Uterus (tissue), 4 donors: ENCODE measurements at places on chromosomes 5 and 9. TPM values are rescaled to one million over a fixed set of nuclear protein-coding genes. Genes with fewer than 3 reads are reported as not detected.

LTC4S gene
- not detected for total RNA-seq

SPATA31C1 gene
- not detected for total RNA-seq

DNA sequence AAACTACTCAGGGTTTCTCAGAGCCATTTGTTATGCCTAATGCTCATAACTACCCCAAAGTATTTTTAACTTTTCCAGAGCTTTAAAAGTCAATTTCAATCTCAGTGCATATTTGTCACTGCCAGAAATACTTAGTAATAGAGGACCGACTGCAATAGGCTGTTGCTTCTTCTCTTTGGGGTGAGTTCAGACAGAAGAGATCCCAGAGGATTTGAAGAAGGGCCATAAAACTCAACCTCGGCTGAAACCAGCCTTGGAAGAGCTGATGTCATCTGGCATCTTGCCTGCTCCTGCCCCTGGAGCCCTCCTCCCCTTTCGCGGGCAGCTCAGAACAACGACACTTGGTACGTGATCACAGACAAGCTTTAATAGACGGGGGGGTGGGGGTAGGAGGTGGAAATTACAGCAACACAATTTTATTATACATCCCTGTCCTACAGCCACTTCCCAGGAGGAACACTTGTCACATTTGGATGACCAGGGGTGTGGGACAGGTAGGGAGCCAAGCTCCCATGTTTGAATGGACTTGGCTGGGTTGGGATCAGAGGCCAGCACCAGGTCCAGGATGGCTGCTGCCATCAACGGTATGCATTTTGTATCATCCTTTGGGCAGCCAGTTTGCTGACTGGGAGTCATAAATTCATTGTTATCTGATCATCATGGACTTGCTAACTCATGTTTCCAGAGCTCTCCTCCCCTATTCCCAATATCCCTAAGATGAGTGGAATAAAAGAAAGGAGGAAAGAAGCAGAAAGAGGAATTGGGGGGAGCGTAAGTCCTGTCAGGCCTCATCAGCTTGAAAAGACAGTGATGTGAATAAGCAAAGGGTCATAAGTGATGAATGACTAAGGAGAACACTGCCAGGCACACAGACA, 186.6 kb upstream of the PANK3 start:
- peak; percentile 39 for DNase-seq

GRCh38 chr9:18766989-18767550, 265.9 kb downstream of the SAXO1 start:
- DNase-seq: no peak
